ENCODE measurements at places on chromosomes 7 and 10.
A peak's percentile ranks its signal among the peaks of the same experiment; 100 is the strongest.

GRCh38 chr10:92891885-92892690 lies 43.8 kb downstream of the EXOC6 start:
- H3K4me1 ChIP-seq = no peaks in the 10 kb centered on the region
- H3K27me3 ChIP-seq = no peaks in the 10 kb centered on the region
- H3K36me3 ChIP-seq = no peaks in the 10 kb centered on the region
- no peak overlapping the region for H3K27ac ChIP-seq
- H3K4me3 ChIP-seq = no peak overlapping the region
- no peak for DNase-seq

DNA sequence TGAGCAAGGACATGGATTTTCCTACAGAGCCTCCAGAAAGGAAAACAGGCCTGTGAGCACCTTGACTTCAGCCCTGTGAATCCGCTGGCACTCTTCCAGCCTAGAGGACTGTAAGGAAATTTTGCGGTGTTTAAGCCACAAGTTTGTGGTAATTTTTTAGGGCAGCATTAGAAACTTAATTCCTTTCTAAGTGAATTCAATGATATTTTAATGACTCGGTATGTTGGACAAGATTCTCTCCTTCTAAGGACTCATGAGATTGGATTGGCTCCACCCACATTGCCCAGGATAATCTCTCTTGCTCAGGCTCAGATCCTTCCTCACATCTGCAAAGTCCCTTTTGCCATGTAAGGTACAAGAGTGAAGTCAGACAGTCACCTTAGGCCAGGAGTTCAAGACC lies 4.5 kb downstream of the LYZL2 start:
- DNase-seq = no peak
- H3K36me3 ChIP-seq = no peaks in the 10 kb centered on the region
- peaks cover 9% of the 10 kb centered on the region for H3K27me3 ChIP-seq
- H3K27ac ChIP-seq = no peak overlapping the region

DNA sequence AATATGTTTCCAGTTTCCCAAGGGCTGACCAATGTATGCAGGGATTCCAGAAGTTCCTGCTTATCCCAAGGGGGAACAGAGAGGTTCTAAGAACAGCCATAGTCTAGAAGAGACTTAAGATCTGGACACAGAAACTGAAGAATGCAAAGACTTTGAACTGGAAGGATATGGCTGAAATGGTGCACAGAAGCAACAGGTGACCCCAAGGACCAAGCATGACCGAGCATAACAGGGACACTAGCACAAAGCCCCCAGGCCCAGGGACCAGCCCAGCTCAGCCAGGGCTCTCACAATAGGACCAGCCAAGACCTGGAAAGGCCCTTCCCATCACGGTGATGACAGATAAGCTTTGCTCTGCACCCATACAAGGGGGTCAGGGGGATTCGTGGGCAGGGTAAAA lies 213.0 kb upstream of the KMT2E start:
- no peak overlapping the region for H3K4me3 ChIP-seq
- peaks cover 13% of the 10 kb centered on the region for H3K27me3 ChIP-seq
- no peak for DNase-seq
- no peaks in the 10 kb centered on the region for H3K4me1 ChIP-seq

- H3K4me1 ChIP-seq = peaks cover 3% of the 10 kb centered on the region
- H3K4me3 ChIP-seq = no peak overlapping the region
- H3K27me3 ChIP-seq = no peaks in the 10 kb centered on the region
- no peak for DNase-seq
- no peaks in the 10 kb centered on the region for H3K36me3 ChIP-seq
- no peak overlapping the region for H3K27ac ChIP-seq
Measured at GRCh38 chr7:110775046-110775445, 315.9 kb upstream of the LRRN3 start.

DNA sequence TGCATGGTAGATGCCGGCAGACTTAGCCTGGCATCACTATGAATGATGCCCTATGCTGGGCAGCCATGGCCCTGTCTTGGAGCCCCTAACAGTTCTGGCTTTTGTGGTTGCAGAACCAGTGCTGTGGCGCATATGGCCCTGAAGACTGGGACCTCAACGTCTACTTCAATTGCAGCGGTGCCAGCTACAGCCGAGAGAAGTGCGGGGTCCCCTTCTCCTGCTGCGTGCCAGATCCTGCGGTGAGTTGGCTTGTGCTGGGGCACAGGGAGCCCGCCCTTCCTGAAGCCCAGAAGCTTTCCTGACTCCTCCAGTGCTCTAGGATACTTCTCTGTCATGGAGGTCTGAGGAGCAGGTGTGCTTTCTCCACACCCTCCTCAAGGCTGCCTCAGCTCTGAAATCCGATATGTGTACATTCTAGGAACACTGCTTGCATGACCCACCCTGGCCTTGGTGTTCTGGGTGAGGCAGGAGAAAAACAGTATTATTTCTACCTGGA lies 25.6 kb upstream of the SH2D4B start:
- no peaks in the 10 kb centered on the region for H3K27me3 ChIP-seq
- peaks cover 24% of the 10 kb centered on the region for H3K4me1 ChIP-seq
- no peak for DNase-seq
- peak overlapping the region; percentile 58 for H3K27ac ChIP-seq
